Kidney (tissue), 22 donors: ENCODE measurements at places on chromosomes 6 and 20. TPM values are rescaled to one million over a fixed set of nuclear protein-coding genes. Genes with fewer than 3 reads are reported as not detected.

GRCh38 chr20:23078351-23079015 lies 7.6 kb downstream of the CD93 start:
- DNase-seq, result no peak
- no peaks in the 10 kb centered on the region for H3K36me3 ChIP-seq
- H3K4me1 ChIP-seq, result peaks cover 2% of the 10 kb centered on the region
- H3K27me3 ChIP-seq, result no peaks in the 10 kb centered on the region
- no peak overlapping the region for H3K4me3 ChIP-seq
- no peak overlapping the region for H3K27ac ChIP-seq

GRCh38 chr6:30828027-30828962 lies 56.0 kb upstream of the DDR1 start:
- peak; percentile 90 for DNase-seq
- no peaks in the 10 kb centered on the region for H3K36me3 ChIP-seq
- H3K27ac ChIP-seq, result peak overlapping the region; percentile 72
- H3K4me1 ChIP-seq, result peaks cover 10% of the 10 kb centered on the region

GRCh38 chr20:4320291-4320690 lies 304.9 kb upstream of the RNF24 start:
- DNase-seq, result no peak
- no peaks in the 10 kb centered on the region for H3K27me3 ChIP-seq
- no peak overlapping the region for H3K27ac ChIP-seq
- H3K36me3 ChIP-seq, result no peaks in the 10 kb centered on the region
- no peaks in the 10 kb centered on the region for H3K4me1 ChIP-seq
- H3K4me3 ChIP-seq, result no peak overlapping the region

GRCh38 chr6:6455272-6455671 lies 133.2 kb upstream of the LY86 start:
- H3K4me3 ChIP-seq, result no peak overlapping the region
- H3K27ac ChIP-seq, result no peak overlapping the region
- no peak for DNase-seq

DNA sequence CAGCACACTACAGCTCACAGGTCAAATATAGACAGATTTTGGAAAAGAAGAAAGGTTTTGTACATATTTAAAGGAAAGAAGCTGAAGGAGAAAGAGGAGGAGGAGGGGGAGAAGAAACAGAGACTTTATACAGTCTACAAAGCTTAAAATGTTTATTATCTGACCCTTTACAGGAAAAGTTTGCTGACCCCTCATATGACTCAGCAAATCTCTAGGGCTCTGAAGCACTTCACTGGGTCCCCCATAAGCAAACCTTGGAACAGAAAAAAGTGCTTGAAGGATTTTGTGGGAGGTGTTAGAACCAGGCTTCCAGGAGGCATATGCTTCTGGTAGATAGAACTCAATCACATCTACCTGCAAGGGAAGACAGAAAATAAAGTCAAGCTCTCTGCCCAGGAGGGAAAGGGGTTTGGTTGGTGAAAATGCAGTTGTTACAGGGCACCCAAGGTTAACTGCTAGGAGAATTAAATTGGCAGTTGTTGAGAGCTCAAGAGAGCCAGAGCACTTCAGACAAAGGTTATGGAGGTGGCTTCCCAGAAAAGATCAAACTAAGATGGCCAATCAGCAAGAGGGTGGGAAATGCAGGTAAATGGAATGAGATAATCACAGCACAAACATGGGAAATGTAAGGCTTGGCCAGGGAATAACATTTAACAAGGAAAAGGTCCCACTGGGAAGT lies 207.4 kb upstream of the SGK1 start:
- H3K27me3 ChIP-seq, result no peaks in the 10 kb centered on the region
- no peak overlapping the region for H3K27ac ChIP-seq
- H3K4me1 ChIP-seq, result peaks cover 5% of the 10 kb centered on the region

- H3K27me3 ChIP-seq, result no peaks in the 10 kb centered on the region
- no peak for DNase-seq
- H3K27ac ChIP-seq, result no peak overlapping the region
- H3K4me1 ChIP-seq, result no peaks in the 10 kb centered on the region
- H3K36me3 ChIP-seq, result no peaks in the 10 kb centered on the region
Observed at GRCh38 chr6:97630604-97631003, 347.6 kb upstream of the MMS22L start.

DNA sequence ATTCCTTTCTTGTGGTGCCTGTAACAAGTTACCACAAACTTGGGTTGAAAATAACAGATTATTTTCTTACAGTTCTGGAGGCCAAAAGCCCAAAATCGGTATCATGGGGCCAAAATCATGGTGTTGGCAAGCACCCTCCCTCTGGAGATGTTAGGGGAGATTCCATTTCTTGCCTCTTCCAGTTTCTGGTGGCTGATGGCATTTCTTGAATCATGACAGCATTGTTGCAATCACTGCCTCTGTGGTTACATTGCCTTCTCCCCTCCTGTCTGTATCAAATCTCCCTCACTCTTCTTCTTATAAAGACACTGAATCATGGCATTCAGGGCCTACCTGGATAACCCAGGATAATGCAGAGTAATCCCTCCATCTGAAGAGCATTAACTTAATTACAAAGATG lies 17.9 kb upstream of the TENT5A start:
- no peak overlapping the region for H3K4me3 ChIP-seq
- H3K4me1 ChIP-seq, result no peaks in the 10 kb centered on the region

- H3K4me1 ChIP-seq, result no peaks in the 10 kb centered on the region
- no peak overlapping the region for H3K27ac ChIP-seq
- H3K36me3 ChIP-seq, result no peaks in the 10 kb centered on the region
- no peaks in the 10 kb centered on the region for H3K27me3 ChIP-seq
- H3K4me3 ChIP-seq, result no peak overlapping the region
- no peak for DNase-seq
Observed at GRCh38 chr6:118562248-118562647, 14.2 kb downstream of the PLN start.

GRCh38 chr6:124967444-124967843 lies 5.2 kb downstream of the RNF217 start:
- no peak overlapping the region for H3K27ac ChIP-seq
- H3K4me3 ChIP-seq, result no peak overlapping the region
- H3K36me3 ChIP-seq, result no peaks in the 10 kb centered on the region
- no peak for DNase-seq
- no peaks in the 10 kb centered on the region for H3K4me1 ChIP-seq
- H3K27me3 ChIP-seq, result no peaks in the 10 kb centered on the region

DNA sequence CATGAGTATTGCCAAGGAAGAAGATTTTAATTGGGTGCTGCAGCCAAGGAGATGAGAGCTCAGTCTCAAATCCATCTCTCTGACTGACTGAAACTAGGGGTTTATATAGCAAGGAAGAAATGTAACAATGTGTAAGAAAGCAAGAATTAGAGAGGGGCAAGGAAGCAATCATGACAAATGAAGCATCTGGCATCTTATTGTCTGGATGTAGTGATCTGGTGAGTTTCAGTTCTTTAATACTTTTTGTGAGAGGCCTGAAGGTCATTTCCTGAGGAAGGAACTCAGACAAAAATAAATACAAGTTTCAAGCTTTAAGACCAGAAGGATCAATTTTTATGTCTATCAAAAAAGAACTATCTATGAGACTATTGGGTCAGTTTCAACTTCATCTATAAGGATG lies 64.2 kb downstream of the HTR1E start:
- H3K27me3 ChIP-seq, result no peaks in the 10 kb centered on the region
- DNase-seq, result no peak
- H3K27ac ChIP-seq, result no peak overlapping the region
- H3K36me3 ChIP-seq, result no peaks in the 10 kb centered on the region
- no peak overlapping the region for H3K4me3 ChIP-seq

GRCh38 chr6:147132889-147133288 lies 71.3 kb upstream of the STXBP5 start:
- no peaks in the 10 kb centered on the region for H3K36me3 ChIP-seq
- H3K4me1 ChIP-seq, result no peaks in the 10 kb centered on the region

DNA sequence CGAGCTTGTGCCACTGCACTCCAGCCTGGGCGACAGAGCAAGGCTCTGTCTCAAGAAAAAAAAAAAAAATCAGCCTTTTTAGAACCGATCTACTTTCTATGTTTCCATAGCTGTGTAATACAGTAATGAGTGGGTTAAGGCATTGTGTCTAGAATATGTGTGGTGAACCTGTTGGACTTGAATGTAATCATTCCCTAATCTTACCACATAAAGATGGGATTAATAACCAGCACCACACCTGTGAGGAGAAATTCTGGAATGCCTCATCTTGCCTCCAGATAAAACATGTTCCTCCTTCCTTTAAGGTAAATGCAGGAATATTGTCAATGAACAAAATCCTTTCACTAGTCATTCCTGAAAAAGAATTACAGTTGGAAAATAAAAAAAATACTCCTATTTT lies 43.7 kb downstream of the MAPK14 start:
- H3K36me3 ChIP-seq, result no peaks in the 10 kb centered on the region
- no peaks in the 10 kb centered on the region for H3K27me3 ChIP-seq
- peaks cover 2% of the 10 kb centered on the region for H3K4me1 ChIP-seq
- H3K27ac ChIP-seq, result no peak overlapping the region
- no peak for DNase-seq

DNA sequence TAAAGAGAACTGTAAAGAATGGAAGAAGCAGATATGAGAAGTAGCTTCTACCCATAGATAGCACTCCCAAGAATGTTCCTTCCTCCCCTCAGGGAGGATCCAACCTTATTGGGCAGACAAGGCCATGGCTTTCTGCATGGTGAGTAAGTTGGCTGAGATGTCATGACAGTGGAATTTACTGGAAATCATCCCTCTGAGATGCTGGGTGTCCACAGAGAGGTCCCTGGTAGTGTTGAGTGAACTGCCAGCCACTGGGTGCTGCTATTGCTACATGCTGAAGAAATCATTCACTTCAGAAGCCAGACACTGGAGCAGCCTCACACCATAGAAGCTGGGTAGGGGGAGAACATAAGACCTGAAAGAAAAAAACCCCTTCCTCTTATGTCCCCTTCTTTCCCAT lies 46.4 kb upstream of the FERMT1 start:
- H3K27me3 ChIP-seq, result no peaks in the 10 kb centered on the region
- no peak for DNase-seq
- no peaks in the 10 kb centered on the region for H3K4me1 ChIP-seq
- no peak overlapping the region for H3K4me3 ChIP-seq
- no peak overlapping the region for H3K27ac ChIP-seq
- no peaks in the 10 kb centered on the region for H3K36me3 ChIP-seq

DNA sequence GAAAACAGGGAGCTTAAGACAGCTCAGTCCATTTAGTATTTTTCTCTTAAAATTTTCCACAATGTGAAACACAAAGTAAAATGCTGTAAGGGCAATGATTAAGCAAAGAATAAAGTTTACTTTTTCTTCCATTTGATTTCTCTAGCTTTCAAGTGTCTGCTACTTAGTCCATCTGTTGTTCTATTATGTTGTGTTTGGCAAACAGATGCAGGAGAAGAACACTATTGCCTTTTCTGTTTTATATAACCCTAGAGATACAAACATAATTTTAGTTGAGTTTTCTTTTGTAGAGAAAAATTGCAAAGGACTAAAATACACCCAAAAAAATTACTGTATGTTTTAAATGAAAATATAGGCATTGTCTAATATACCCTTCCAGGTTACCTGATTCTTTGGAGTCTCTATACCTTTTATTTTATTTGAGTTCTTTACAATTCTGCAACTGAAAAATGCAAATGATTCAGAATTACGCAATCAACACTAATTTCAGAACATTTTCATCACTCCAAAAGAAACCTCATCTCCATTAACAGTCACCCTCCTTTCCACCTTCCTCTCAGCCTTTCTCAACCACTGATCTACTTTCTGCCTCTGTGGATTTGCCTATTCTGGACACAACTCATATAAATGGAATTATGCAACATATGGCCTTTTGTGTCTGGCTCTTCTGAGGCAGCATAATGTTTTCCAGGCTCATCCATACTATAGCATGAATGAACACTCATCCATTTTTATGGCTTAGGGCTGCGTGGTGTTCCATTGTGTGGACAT lies 96.9 kb downstream of the MKKS start:
- H3K36me3 ChIP-seq, result no peaks in the 10 kb centered on the region
- H3K27me3 ChIP-seq, result no peaks in the 10 kb centered on the region
- H3K4me3 ChIP-seq, result no peak overlapping the region
- DNase-seq, result no peak
- H3K4me1 ChIP-seq, result no peaks in the 10 kb centered on the region
- no peak overlapping the region for H3K27ac ChIP-seq

DNA sequence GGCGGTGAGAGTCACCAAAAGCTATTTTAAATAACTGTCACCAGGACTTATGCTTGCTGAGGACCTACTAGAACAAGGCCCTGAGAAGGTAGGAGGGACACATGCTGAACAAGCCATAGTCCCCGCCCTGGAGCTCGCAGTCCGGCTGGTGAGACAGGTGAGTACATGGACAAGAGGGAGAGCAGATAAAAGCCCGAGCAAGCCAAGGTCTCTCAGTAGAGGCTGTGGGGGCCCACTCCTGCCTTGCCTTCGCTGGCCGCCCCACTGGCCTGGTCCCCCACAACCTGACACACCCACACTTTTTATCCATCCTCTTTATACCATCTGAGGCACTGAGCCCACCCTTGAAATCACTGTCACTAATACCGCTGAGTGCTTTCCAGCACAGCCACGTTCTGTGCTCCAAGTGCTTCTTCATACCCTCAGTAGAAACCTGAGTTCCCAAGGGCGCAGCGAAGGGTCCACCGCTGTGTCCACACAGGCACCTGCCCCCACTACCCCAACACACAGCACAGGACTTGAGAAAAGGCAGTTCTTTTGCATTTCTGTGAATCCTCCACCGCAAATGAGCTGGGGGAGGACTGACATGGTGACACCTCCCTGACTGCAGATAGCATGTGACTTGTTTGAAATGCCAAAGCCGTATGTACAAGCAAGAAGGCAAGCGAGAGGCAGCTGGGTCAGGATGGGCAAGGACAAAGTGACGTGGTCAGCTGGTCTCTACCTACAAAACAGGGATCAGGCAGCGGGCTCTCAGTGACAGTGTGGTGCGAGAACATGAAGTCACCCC lies 12.1 kb downstream of the DDRGK1 start:
- no peaks in the 10 kb centered on the region for H3K27me3 ChIP-seq
- H3K27ac ChIP-seq, result no peak overlapping the region
- no peak overlapping the region for H3K4me3 ChIP-seq

DNA sequence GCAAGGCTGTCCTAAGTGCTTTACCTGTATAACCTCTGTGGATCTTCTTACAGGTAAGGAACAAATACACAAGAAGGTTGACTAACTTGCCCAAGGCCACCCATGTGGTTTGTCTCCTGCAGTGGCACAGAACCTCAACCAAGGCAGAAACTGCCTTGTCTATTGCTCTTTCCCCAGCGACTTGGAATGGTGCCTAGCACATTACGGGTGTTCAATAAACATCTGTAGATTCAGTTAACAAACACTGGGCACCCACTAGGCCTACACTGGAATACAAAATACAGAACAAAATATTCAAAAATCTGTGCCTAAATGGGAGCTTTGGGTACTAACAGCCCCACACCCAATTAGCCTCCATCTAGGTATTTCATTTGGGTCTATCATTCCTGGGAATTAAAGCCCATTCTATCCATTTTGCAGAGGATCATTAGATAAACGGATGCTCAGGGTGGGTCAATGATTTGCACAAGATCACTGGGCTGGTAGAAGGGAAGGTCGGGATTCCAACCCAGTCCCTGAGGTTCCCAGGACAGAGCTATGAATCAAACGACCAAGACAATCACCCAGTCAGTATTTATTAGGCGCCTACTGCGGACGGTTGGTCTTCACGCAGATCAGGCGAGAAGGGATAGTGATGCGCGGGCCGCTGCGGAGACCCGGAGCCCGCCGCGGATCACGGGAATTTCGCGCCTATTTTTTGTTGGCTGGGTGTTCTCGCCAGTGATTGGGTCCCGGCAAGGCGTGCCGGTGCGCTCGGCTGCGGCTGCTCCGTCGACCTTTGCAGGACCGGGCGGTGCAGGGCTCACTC lies at the start of gene STK35:
Gene STK35, plus strand, starts transcription at position 771 of the 808 bp plus-strand sequence. CDS start 55 bp downstream, outside the sequence.
- peaks cover 21% of the 10 kb centered on the region for H3K4me1 ChIP-seq
- H3K4me3 ChIP-seq, result peak within 1 kb of the TSS; percentile 91
- H3K36me3 ChIP-seq, result no peaks in the 10 kb centered on the region
- H3K27ac ChIP-seq, result peak within 1 kb of the TSS; percentile 100
- no peak for DNase-seq
- H3K27me3 ChIP-seq, result no peaks in the 10 kb centered on the region

Gene CDSN
- 0.13 TPM for total RNA-seq

Gene CALHM4
- not detected for total RNA-seq

Gene CGAS
- total RNA-seq, result 5.9 TPM

Gene KCNB1
- 1.2 TPM for total RNA-seq

Gene ZSCAN23
- total RNA-seq, result 5.5 TPM
